Neural progenitor cell (in vitro differentiated cells): ENCODE measurements at places on chromosomes 1 and 21.
A peak's percentile ranks its signal among the peaks of the same experiment; 100 is the strongest.

- no peak for DNase-seq
Measured at GRCh38 chr1:118306851-118307250, 121.8 kb upstream of the SPAG17 start.

DNA sequence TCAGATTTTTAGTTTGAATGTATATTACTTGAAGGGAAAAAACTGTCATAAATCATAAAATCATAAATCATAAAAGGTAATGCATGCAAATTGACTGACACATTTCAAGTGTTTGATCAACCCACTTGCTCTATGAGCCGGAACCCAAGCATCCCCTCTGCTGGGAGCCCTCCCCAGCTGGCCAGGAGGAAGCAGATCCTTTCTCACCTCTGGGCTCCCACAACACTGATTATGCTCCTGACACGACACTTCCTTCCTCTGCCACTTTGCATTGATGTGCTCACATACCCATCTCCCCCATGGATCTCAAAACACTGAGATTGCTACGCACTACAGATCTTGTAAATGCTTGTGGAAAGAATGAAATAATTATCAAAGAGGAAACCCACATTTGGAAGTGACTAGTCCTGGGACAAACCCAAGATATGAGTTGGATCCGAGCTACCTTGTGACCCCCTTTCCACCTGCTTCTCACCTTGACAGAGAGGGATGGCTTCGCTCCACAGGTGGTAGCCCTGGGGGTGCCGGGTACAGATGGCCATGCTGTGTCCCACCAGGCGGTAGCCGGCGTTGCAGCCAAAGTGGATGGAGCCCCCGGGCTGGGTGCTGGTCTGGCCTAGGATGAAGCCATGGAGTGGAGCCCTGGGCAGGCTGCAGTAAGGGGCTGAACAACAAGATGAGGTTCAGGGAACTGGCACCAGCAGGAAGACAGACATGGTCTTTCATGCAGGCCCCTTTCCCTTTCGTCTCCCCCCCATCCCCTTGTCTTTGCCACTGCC is 104.6 kb downstream of the ZSCAN20 start:
- DNase-seq, result no peak

DNA sequence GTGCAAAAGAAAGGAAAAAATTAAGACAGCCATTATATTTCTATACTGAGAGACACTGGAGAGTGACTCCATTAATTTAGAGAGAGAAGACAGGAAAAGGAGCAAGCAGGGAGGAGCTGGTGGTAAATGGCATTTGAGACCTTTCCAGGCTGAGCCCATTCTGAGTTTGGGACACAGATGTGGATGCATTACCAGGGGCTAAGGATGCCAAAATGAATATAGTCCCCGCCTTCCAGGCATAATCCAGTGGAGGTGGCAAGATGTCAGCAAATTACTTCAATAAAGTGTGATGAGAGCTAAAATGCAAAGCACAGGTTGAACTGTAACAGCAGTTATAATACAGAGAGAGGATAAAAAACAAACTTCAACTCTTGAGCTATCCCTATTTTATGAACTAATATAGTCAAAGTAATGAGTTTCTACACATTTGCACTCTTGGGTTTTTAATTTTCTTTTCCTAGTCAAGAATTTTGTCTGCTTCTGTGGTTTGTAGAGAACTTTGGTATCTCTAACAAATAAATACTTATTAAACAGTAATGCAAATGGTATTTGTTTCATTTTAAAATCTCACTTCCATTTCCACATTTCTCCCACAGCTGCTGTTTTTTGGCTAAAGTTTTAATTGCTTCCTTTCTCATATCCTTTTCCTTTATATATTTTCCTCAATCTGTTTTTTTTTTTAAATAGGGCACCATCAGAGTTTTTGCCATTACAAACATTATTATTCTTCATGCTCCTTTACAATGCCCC is 228.2 kb upstream of the KCNK2 start:
- no peak for DNase-seq

DNA sequence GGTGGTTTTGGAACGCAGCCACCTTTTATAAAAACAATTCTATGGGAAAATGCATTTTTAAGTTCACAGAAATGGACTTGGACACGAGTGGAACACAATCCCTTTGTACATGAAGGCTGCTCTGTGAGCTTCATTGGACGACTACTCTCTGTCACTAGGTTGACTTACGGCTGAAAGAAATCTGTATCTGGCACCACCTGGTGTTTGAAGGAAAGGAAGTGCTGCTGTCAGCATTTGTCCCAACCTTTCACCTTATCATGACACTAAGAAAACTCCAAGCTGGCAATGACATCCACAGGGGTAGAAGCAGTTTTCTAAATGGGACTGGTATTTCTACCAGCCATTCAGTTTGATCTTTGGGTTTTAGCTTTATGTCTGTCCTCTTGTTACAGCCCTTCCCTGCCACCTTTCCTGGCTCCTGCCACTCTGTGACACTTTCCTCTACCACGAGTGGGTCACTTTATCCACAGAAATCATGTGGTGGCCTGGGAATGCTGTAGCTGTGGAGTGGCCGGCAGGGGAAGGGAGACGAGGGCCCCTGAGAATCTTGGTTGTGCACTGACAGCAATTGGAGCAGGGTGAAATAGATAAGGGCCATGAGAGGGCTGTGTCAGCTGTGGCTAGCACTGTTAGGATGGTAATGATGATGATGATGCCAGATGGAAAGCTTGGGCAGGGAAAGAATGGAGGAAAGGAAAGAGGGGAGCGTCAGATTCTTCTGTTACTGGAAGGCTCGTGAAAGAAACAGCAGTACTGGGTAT is 85.2 kb downstream of the TBX19 start:
- DNase-seq, result peak; percentile 38

DNA sequence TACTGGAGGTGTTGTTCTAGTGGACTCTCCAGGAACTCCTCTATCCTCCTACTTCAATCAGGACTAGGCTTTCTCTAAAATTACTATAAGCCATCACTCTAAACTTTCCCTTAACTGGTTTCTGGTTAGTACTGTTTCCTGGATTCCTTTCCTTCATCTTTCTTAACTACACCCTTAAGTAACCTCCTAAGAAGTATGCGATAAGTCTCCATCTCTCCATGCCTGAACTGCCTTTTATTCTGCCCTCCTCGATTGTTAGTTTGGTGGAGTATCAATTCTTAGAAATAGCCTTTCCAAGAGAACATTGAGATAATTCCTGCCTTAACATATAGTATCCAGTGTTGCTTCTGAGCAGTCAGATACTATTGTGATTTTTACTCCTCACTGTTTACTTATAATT is 162.9 kb upstream of the PDE4B start:
- DNase-seq, result no peak
